ENCODE measurements at places on chromosomes 6 and 20.
A peak's percentile ranks its signal among the peaks of the same experiment; 100 is the strongest.

DNA sequence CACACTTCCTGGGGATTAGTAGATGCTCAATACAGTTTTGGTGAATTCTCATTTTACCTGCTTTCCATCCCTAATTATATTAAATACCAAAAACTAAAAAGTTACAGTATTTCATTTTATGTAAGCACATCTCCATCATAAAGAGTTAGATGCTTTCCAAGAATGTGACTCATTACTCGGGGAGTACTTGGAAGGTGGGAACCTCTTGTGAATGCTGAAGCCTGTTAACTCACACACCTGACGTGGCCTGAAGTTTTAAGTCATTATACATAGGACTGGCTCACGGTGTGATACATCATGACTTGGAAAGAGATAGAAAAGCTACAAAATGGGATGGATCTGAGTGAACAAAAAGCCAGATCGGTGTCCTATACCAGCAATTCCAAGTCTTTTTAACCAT is 2.2 kb upstream of the OSER1 start:
- DNase-seq: no peak

- no peak for DNase-seq
Measured at GRCh38 chr6:166830185-166830890, 126.0 kb downstream of the RNASET2 start.

- DNase-seq: peak; percentile 5
Measured at GRCh38 chr6:22221211-22221610, 75.6 kb downstream of the PRL start.

DNA sequence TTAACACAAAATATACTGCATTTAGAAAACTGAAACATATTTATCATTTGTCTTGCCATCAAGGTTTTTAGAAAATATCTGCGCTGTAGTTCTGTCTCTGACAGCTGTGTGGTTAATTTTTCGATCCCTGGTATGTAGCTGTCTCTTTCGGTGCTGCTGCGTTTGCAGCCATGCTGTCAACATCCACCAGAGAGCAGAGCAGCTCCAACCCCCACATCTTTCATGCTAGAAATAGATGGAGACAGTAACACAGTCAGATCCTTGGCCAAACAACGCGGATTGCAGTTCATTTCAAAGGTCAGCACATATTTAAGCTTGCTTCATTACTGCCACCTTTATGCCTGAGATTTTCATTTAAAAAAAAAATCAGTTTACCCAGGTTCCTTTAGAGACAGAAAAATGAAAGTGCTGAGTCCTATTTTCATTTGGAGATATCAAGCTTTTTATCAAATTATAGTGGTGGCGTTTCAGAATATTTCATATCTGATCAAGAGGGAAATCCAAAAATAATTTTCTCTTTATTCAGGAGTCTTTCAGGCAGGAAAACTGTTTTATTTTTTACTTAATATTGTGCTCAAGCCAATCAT is 157.7 kb upstream of the MMS22L start:
- DNase-seq: peak; percentile 15

DNA sequence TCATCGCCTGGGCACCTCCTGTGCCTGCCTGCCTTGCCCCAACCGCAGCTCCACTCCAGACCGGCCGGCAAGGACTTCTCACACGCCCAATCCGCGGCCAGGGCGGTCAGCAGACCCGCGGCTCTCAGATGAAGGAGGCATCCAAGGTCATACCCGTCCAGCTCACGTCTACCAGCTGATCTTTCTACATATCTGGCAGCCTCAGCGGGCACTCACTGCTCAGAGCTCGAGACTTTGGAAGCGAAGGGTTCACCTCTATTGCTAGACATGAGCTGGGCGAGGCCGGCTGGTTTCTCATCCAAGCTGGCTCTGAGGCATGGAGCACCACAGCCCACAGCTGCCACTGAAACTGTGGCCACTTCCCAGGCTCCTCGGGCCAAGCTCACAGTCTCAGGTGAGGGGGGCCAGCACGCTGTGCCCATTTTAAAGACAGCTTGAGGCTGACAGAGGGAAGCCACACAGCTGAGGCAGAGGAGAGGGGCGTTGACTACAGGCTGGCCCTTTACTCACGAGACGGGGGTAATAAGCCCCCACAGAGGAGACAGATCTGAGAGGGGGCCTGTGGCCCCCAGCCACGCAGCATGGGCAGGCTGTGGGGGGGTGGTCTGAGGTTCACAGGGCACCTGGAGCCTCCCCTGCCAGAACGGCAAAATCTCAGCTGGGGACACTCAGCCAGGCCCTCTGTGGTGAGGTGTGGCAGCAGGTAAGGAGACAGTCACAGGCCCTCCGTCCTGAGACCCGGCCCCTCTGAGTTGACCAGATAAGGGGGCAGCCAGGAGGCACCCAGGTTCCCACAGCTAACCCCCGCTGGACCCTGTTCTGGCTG is 2.0 kb downstream of the LAMA5 start:
- DNase-seq: no peak

GRCh38 chr6:157186785-157187181 is 136.5 kb downstream of the TMEM242 start:
- no peak for DNase-seq

DNA sequence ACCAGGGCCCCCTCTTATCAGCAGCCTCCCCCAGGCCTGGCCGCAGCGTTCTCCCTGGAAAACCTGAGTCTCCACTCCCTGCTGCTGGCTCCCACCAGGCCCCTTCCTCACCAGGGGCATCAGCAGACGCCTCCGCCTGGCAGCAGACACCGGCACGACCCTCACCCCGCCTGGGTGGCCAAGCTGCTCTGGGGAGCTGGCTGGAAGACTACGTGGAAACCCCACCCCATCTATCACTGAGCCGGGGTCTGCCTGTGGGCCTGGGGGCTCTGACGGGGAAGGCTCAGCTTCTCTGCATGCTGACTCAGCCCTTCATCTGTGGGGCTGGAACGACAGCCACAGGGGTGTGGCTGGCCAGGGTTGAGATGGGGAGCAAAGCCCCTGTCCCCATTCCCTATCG is 19.1 kb upstream of the RBBP8NL start:
- DNase-seq: no peak

- peak; percentile 73 for DNase-seq
Measured at GRCh38 chr20:58692579-58693225, at the start of gene NPEPL1. NPEPL1 (plus strand) TSS chr20:58692800; CDS start chr20:58692901, 101 bp downstream.

- peak; percentile 76 for DNase-seq
Measured at GRCh38 chr6:83193747-83194566, 800 bp downstream of the RWDD2A start.

DNA sequence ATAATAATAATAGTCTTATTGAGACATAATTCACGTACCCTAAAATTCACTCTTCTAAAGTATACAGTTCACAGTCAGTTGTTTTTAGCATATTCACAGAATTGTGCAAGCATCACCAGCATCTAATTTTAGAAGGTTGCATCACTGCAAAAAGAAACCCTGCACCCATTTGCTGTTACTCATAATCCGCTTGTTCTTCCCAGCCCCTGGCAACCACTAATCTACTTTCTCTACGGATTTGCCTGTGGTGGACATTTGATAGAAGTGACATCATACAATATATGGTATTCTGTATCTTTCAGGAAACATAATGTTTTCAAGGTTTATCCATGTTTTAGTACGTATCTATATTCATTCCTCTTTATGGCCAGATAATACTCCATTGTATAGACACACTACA is 41.5 kb upstream of the FAM184A start:
- no peak for DNase-seq

DNA sequence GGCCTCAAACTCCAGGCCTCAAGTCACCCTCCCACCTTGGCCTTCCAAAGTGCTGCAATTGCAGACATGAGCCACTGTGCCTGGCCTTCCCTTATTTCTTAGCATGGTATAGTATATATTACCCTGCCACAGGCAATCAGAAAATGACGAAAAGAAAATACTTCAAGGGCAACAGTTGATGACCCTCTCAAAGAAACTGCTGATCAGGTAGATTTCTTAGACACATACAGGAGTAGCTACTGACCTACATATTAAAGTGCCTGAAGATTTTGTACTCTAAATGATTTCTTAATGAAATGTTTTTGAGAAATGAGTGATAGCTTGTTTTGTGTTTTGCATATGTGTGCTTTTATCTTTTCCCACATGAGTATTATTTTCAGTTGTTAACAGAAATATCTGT is 4.6 kb downstream of the SLC35F1 start:
- DNase-seq: no peak

- DNase-seq: no peak
Measured at GRCh38 chr6:166640342-166641043, 13.4 kb upstream of the RPS6KA2 start.

DNA sequence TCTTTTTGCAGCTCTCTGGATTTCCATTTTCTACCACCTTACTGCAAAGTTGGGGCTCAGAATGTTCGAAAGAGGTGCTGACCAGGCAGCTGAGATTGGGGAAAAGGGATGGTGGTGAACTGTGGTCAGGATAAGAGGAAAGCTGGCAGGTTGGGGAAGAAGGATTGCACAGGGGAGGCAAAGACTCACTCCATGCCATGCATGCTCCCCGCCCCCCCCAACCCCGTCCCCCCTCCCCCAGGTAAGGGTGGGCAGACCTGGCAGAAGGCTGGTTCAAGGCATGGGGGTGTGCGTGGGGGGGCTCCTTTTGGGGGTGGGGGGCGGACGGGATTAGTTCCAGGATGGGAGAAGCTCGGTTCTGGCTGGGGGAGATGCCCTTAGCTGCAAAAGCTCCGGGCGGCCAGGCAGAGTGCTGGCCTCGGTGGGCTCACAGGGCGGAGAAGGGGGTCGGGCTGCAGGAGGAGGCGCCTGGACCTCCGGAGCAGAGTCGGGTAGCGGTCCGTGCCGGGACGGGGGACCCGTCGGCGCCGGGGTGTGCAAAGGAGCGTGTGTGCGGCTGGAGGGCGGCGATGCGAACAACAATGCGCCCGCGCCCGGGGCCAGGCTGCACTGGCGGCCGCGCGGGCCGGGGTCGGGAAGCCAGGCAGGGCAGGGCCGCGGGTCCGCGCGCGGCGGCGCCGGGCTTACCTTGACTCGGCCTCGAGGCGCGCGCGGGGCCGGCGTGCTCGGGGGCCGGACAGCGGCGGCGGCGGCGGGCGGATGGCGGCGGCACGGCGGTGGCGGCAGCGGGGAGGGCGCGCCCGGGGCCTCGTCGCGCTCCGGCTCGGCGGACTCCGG is 880 bp downstream of the ADNP start:
- DNase-seq: peak; percentile 12

DNA sequence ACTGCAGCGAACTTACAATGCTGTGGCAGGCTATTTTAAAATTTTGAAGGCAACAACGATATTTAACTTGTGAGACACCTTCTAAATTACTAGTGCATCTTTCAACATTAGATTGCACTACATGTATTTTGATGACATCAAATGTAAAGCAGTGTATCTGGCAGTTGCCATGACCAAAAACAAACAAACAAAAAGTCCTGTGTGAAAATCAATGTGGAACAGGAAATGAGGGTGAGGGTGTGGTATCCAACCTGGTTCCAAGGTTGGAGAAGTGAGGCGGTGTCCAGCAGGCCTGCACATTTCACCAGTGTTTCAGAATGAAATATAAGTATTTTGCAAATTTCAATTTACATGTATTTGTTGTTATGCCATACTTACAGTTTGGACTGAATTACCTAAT is 112.0 kb downstream of the LAMP5 start:
- DNase-seq: peak; percentile 39

DNA sequence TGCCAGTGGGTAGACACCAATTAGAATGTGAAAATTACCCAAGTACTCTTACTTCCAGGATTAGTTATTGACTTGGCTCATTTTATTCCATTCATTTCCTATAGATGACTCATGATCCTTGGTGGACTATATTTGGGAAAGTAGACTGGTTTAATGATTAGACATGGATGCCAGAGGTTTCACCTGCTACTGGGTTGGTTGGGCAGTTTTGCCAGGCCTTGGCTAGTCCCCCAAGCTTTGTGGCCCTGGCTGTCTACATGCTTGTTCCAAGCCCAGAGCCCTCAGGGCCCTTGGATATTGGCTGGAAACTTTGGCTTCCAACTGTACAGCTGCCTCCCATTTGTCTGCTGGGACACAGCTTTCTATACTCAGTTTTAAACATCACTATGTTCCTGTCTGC is 104.1 kb downstream of the ZFP64 start:
- DNase-seq: no peak

DNA sequence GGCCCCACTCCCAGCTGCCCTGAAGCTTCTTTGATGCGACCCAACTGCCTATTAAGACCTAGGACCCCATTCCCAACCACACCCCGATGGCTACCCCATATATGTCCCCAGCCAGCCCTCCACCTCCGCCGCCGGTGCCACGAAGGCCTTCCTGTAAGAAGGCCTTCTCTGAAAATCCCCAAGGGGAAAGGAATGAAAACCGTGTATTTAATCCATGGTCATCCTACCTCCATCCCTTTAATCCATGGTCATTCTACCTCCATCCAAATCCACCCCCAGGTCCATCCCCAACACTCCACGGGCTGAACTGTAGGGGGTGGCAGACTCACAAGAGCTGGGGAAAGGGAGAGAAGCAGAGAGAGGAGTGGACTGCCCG is 545 bp upstream of the VSX1 start:
- DNase-seq: no peak

GRCh38 chr6:164694386-164694785 is 615.0 kb downstream of the C6orf118 start:
- no peak for DNase-seq

GRCh38 chr20:59696476-59696875 is 92.1 kb downstream of the PHACTR3 start:
- DNase-seq: no peak

DNA sequence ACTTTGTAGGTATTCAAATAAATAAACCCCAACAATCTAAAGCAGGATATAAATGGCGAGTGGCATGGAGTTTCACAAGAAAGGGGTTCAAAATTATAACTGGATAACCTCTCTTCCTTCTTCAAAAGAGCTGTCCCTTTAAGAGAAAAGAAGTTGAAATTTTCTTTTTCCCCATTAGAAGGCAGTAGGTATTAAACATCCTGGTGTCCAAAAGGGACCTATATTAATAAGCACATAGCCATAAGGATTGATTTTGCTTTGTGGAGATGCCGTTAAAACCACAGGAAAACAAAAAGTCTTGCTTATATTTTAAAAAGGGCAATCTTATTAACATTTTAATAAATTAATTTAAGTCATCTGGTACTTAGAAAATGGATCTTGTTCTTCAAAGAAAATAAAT is 76.5 kb downstream of the LYRM4 start:
- DNase-seq: no peak

DNA sequence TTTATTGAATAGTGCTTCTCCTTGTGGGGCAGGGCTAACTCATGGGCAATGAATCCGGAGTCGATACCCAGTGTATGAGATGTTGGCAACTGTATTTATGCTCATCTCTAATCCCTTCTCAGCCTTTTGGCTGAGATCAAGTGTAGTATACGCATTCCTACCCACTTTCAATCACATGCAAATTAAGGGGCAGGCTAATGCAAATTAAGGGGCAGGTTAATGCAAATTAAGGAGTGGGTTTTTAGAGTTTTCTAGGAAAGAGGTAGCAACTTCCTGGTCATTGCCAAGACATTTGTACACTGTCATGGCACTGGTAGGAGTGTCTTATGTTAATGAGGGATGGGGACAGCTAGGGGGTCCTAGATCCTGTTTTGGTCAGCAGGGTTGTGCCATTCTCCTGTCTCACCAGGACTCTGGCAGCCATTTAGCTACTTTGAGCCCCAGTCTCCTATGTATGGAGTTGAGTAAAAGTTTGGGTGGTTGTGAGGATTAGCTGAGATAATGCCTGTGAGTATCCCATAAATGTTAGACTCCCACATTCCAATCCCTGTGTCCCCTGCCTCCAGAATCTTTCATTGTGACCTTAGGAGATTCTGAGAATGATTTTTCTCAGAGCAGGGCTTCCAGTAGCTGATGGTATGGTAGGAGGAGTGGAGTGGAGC is at the start of gene CNBD2:
Gene CNBD2, plus strand, starts transcription at position 612 of the 662 bp plus-strand sequence. CDS start 173 bp downstream, outside the sequence.
- no peak for DNase-seq

All from small intestine (tissue), 16 donors.